ENCODE measurements at places on chromosomes 5 and 9.

GRCh38 chr9:87874304-87874623 is 8.4 kb upstream of the SPATA31E1 start:
- DNase-seq: no peak

- no peak for DNase-seq
These were observed 140.0 kb downstream of the SAXO1 start for GRCh38 chr9:18893046-18893445.

DNA sequence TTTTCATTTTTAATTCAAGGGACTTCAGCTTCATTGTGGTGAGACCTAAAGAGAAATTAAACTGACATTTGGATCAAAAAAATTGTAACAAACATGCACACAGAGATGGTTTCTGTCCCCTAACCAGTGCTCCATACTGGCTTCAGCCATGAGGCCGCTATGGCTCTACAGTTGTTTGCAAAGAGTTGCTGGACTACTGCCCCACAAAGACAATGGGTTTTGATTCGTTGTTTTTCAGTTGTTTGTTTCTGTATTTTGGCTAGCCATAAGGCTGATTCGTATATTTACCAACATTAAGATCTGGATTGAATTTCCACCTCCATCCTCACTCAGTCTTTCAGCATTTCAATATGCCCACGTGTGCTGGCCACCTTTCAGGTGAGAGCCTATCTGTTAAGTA is 163.7 kb upstream of the KIF2A start:
- no peak for DNase-seq

- no peak for DNase-seq
These were observed 99.0 kb upstream of the DAB2 start for GRCh38 chr5:39523821-39524220.

DNA sequence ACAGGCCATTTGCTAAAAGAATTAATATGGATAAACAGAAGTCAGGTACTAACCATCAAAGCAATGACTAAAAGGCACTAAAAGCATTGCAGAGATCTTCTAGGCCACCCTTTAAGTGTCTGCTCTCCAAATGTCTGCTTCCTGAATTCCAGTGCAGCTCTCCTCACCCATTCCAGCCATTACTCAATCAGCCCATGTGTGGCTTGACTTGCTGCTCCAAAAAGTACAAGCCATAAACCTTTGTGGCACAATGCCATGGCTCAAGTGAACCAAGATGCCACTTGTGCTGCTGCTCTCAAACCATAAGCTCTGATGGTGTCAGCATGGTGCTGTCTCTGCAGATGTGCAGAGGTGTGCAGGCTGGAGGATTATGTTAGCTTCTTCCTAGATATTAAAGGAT is 290.2 kb upstream of the POU5F2 start:
- no peak for DNase-seq

- DNase-seq: no peak
These were observed 156.7 kb upstream of the TLX3 start for GRCh38 chr5:171152382-171152781.

DNA sequence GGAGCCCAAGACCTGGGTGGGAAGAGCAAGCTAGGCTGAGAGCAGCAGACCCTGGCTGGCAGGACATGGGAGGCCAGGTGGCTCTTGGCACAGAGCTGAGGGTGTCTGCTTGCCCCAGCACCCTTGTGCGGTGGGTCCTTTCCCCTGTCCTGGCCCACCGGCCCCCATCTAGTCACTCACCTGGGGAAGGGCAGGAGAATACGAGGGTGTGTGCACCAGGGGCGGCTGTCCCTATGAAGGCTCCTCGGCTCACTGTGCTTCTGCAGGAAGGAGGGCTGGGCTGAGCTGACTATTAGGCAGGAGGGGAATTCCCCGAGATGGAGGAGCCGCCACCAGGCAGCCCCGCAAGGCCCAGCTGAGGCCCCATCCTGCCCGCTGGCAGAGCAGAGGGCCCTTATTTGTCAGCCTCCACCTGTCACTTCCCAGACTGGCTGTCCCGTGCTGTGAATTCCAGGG is 6.1 kb upstream of the TNIP1 start:
- no peak for DNase-seq

- DNase-seq: no peak
These were observed 14.5 kb downstream of the PTCH1 start for GRCh38 chr9:95502248-95502647.

Data from anterior cingulate cortex (tissue), 58 donors.